Bone marrow (tissue), 2 donors: ENCODE measurements at places on chromosomes 6 and 20.

DNA sequence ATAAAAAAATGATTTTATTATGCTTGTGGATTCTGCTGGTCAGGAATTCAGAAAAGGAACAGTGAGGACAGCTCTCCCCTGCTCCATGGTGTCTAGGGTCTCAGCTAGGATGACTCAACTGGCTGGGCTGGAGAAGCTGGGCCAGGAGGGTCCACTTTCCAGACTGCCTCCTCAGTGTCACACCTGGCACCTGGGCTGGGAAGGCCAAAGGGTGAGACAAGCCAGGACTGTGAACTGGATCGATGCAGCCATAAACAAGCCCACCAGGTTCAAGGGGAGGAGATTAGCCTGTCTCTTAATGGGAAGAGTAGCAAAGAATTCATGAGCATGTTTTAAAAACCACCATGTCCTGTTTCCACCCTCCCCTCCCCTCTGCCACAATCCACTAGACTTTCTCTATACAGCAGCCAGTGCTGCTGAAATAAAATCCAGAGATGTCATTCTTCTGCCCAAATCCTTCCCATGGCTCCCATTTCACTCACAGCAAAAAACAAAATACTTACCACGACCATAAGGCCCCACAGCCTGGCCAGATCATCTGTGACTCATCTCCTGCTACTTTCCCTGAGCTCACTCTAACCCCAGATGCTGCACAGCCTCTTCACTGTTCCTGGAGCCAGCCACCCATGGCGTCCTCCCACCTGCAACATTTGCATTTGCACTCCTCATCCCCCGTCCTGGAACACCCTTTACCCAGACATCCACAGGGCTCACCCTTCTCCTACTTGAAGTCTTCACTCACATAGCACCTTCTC lies 13.8 kb downstream of the SPTLC3 start:
- no peak for DNase-seq

- DNase-seq: no peak
Measured at GRCh38 chr20:9739991-9740390, 98.9 kb downstream of the PAK5 start.

GRCh38 chr6:162443101-162443500 lies 284.5 kb downstream of the PRKN start:
- DNase-seq: no peak

DNA sequence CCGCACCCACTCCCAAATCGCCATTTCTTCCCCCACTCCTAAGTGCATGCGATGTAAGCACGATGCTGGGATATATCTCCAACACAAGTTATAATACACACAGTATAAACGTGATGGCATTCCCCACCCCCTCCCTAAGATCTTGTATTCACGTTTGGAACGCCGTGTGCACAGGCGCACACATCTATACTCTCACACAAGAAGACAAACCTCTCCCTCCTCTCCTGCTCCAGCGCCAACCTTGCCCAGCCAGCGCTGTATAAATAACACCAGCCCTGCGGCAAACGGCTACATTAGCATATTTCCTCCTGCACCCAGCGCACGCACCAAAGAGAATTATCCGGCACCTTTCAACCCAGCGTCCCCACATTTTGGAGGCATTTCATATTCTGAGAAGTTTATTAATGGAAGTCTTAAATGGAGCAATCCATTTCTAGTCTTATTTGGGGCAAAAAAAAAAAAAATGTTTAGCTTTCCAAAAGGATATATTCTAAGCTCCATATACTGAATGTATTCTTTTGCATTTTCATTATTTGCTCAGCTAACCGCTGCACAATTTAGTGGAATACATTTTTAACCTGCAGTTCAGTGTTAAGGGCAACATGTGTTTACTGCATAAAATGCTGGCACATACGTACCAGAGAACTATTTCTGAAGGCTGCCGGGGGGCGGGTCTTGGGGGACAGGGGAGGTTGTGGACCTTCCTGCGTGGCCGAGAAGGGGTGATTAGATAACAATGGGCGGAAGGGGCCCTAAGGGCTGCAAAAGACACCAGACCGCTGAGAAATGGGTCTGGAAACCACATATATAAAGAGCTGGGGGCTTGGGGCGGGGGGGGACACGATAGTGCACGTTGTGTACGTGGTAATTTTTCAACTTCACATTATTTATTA lies 1.1 kb upstream of the SLC22A23 start:
- no peak for DNase-seq

- DNase-seq: peak; percentile 94
Measured at GRCh38 chr6:22062807-22063408, 233.9 kb downstream of the PRL start.

- DNase-seq: no peak
Measured at GRCh38 chr20:2713285-2713684, 20.7 kb downstream of the EBF4 start.

- no peak for DNase-seq
Measured at GRCh38 chr20:7714549-7714948, 225.7 kb downstream of the HAO1 start.

DNA sequence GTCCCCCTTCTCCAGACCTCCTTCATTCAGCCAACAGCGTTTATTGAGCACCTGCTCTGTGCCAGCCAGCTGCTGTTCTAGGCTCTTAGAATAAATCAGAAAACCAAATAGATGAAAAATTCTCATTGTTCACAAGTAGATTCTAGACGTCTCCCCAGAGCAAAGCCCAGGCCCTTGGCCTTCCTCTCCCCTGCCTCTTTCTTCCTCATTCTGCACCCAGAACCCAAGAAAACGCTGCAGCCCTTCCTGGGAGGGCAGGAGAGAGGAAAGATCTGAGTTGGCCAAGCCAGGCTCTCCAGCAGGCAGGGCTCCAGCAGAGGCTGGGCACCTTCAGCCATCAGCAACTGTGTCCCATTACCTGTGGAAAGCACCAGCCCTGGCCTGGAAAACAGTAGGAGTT lies 12.0 kb upstream of the BPI start:
- DNase-seq: no peak

GRCh38 chr6:14795451-14795850 lies 450.4 kb upstream of the JARID2 start:
- no peak for DNase-seq

GRCh38 chr6:128394167-128394566 lies 126.2 kb downstream of the PTPRK start:
- no peak for DNase-seq

DNA sequence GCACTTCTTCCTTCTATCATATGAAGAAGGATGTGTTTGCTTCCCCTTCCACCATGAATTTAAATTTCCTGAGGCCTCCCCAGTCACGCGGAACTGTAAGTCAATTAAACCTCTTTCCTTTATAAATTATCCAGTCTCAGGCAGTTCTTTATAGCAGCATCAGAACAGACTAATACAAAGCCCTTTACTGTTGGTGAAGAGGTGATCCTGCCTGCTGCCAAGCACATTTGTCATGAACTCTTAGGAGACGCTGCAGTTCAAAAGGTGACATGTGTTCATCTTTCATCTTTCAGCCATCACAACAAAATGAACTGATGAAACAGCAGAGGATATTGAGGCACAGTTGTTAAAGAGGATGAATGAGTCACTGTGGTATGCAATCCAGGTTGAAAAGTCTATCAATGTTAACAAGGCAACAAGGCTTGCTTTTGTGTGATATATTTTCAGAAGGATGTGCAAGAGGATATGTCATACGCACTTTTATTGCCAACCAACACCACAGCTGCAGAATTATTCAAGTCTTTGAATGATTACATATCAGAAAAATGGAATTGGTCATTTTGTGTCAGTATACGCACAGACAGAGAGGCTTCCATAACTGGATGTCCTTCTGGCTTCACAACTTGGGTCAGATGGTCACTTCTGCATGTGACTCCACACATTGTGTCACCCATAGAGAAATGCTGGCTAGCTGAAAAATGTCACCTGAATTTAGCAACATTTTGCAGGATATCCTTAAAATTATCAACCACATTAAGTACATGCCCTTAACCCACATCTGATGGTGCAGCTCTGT lies 52.4 kb upstream of the PLN start:
- DNase-seq: no peak

- DNase-seq: no peak
Measured at GRCh38 chr6:98477231-98477630, 357.1 kb upstream of the POU3F2 start.

DNA sequence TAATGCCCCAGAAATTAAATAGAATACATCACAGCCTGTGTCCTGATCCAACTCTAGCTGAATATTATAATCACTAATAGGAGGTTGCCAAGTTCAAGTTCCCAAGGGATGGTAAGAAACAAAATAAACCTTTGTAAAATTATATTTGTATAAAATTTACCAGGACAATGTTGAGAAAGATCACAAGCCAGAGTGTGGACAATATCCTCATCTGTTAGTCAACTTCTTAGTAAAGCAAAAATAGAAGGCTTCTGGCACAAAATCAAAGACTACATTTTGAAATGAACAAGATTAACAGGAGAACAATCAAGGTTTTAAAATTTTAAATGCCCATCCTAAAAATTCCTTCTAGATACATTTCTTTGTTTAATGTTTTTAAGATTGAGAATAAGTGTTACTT lies 290.4 kb upstream of the HSF2 start:
- DNase-seq: no peak

GRCh38 chr20:1374246-1374645 lies 18.6 kb downstream of the FKBP1A start:
- DNase-seq: no peak

DNA sequence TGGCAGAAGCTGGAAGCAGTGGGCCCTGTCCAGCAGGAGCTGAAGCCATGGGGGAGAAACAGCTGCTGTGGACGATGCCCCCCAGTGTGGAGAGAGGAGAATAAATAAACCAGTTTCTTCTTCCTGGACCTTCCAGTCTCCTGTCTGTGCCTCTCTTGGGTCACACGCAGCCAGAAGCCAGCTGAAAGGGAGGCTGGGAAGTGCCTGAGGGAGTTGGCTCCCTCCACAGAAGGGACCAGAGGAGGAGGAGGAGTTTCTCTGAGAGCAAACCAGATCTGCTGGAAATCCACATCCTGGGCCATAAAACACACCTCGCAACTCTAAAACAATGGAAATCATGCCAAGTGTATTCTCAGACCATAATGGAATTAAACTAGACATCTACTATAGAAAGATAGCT lies 577.0 kb downstream of the CDH26 start:
- no peak for DNase-seq

DNA sequence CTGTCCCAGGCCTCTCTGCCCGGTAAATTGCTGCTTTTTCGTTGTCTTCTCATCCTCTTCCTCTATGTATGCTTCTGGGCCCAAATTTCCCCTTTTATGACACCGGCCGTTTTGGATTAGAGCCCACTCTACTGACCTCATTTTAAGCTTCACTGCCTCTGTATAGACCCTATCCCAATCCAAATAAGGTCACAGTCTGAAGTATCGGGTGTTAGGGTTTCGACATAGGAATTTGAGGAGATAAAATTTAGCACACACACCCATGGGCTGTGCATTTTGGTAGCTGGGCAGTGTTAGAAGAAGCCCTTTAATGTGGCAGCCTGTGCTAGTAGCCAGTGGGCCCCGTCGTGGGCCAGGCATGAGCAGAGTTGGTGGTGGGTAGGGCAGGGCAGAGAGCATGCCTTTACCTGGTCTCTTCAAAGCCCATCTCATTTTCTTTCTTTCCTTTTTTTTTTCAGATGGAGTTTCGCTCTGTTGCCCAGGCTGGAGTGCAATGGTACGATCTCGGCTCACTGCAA lies 27.9 kb upstream of the EZR start:
- DNase-seq: no peak

GRCh38 chr20:36344517-36345132 lies 38.5 kb downstream of the DLGAP4 start:
- no peak for DNase-seq

DNA sequence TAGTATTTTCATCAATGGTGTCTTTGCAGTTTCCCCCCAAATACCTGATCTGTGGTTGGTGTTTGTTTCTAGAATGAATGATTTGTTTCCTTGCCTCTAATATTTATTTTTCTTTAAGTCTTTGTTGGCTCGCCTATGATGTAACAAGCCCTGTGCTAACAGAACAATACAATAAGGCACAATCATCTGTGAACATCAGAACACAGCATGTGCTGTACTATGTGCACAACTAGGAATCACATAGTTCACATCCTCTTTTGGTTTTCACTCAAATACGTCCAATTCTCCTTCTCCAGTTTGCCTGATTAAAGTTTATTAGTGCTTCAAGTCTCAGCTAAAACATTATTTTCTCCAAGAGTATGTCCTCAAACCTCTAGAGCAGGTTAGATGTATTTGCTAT lies 613.1 kb downstream of the EPHA7 start:
- no peak for DNase-seq

GRCh38 chr6:44504301-44504791 lies 116.8 kb downstream of the CDC5L start:
- no peak for DNase-seq

DNA sequence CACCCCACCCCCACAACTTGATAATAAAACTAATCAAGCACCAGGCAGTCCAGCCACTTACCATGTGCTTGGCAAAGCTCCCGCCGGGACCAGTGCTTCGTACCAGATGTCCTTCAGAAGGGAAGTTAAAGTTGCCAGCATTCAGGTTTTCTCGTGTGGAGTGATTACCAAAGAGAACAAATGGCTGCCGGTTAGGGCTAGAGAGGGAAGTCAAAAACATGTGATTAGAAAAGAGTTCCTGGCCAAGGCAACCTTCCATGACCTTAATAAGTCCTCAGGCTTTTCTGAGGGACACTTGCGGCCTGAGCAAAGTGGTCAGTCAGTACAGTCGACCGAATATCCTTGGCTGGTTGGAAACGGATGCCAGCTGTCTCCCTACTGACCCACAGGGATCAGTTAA lies 67.0 kb downstream of the DNAAF9 start:
- DNase-seq: no peak

DNA sequence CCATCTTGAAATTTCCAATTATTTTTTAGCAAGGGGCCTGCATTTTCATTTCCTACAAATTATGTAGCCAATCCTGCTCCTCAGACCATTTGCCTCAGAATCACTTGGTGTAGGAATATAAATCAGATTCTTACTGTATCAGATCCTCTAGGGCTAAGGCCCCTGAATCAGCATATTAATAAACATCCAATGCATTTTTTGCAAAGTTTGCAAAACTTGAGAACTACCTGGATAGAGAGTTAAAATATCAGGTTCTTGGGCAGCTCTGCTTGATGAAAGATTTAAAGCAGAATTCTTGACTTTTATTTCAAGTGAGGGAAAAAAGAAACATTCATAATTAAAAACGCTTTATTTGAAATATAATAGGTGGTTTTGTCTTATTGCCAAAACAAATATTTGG lies 82.2 kb upstream of the MAN1A1 start:
- no peak for DNase-seq

GRCh38 chr20:58389324-58389967 lies 417 bp downstream of the VAPB start:
- no peak for DNase-seq

DNA sequence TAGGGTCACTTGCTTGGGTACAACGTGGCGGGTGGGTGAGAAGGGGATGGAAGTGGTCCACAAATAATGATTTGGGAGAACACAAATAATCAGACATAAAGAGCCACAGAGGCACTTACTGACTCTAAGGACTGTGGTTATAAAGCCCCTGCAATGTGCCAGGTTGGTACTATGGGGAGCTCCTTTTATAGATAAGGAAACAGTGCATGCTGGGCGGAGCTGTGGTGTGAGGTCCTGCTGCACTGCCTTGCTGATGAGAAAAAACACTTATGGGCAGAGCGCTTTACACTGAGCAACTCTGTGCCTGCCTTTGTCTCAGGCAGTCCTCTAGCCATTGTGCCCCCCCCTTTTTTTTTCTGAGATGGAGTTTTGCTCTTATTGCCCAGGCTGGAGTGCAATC lies 29.1 kb upstream of the SCRT2 start:
- no peak for DNase-seq
